HepG2 (cell line): ENCODE measurements at places on chromosomes 12 and 14.

- DNase-seq = no peak
Measured at GRCh38 chr12:4700621-4701026, 19.6 kb upstream of the GALNT8 start.

DNA sequence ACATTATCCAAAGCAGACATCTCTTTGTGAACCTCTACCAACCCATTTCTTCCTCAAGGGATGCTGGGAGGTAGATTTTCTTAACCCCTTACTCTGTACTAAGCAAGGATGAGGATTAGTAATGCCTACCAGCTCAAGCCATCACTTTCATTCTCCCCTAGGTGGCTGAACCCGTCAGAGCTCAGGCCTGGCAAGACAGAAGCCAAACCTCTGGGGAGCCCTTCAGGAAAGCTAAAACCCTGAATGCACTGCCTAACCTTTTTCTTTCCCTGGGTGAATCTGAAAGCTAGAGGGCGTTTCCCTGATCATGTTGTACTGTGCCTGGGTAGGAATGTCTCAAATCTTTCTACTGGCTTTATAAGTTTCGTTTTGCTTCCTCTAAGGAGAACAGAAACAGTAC, 617.3 kb downstream of the RPL10L start:
- DNase-seq = no peak

DNA sequence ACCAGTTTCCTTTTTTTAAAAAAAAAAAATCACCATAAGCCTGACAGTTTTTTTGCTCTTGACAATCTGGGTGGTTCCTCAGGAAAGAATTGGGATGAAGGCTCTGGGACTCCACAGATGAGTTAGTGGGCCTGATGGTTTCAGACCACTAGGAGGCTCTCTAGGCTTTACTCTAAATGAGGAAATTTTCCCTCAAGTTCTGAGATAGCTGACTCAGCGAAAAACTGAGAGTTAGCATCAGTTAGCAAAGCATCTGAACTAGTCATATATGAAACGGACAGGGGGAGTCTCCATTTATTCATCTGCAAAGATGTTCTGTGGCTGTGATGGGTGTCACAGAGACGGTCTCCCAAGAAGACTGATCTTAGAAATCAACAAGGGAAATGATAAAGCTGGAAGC, 314.3 kb upstream of the OR4E1 start:
- DNase-seq = peak; percentile 68

- peak; percentile 15 for DNase-seq
Measured at GRCh38 chr14:64060648-64061096, 207.9 kb downstream of the SYNE2 start.

DNA sequence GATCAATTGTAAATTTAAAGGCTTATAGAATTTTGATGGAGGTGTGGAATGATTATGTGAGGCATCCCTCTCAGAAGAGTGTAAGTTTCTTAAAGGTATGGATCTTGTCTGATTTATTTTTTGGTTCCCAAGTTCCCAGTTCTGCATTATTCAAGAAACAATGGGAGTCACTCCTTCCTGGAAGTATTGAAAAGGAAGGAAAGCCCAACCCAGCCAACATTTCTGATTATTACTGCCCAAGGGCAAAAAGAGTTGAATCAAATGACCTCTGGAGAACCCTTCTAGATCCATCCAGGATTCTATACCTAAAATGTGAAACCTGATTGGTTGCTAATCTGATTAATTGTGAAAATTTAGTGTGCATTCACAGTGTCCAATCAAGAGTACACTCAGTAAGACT, 166.2 kb downstream of the ANO2 start:
- DNase-seq = no peak

DNA sequence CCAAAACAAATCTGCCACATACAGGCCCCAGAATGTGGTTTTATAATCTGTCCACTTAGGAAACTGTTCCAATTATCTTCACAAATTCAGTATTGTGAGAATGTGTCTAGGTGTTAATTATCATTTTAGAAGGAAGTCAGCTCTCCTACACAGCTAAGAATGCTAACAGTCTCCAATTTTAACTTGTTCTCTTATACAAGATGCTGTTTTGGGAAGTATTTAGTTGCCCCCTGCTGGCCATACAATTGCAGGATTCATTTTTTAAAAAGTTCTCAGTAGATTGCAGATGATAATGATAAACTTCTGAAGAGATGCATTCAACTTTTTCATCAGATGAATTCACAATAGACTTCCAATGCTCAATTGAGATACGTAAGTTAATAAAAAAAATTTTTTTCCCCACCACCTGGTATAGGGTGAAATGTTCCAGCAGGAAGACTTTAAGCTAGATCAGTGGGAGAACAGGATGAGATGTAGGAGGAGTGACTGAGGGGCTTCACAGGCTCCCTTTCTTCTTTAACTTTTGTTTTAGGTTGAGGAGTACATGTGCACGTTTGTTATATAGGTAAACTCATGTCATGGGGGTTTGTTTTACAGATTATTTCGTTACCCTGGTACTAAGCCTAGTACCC, 27.3 kb upstream of the OSBPL8 start:
- DNase-seq = peak; percentile 28

DNA sequence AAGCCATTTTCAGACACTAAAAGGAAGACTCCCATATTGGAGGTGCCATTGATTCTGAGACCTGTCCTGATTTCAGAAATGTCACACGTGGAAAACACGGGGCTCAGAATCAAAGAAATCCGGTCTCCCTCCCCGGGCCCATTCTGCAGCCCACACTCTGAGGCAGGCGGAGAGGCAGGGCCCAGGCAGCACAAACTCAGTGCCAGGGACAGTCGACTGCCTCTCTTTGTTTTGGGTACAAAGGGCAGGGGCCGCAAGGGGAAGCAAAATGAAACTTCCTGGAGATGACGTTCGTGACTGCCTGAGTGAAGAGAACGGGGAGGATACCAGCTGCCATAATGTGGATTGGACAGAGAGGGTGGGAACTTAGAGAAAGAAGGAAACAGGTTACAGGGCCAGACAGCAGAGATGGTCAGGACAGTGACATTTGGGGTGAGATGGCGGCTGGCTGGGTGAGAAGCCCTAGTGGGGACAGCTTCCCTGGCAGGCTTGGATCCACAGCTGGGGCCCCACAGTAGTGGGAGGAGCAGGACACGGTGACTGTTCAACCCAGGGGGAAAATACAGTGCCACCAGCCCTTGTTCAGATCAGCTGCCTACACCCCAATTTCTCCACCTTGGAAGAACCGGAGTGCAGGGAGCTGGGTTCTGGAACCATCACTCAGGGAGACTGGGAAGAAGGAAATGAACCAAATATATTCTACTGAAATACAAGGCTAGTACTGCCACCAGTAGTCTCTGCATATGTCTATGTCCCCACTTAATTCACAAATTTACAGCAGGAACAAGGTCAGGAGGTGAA, 8.1 kb downstream of the GAPDH start:
- DNase-seq = peak; percentile 94

- DNase-seq = no peak
Measured at GRCh38 chr12:1185460-1186182, 194.6 kb downstream of the ERC1 start.

DNA sequence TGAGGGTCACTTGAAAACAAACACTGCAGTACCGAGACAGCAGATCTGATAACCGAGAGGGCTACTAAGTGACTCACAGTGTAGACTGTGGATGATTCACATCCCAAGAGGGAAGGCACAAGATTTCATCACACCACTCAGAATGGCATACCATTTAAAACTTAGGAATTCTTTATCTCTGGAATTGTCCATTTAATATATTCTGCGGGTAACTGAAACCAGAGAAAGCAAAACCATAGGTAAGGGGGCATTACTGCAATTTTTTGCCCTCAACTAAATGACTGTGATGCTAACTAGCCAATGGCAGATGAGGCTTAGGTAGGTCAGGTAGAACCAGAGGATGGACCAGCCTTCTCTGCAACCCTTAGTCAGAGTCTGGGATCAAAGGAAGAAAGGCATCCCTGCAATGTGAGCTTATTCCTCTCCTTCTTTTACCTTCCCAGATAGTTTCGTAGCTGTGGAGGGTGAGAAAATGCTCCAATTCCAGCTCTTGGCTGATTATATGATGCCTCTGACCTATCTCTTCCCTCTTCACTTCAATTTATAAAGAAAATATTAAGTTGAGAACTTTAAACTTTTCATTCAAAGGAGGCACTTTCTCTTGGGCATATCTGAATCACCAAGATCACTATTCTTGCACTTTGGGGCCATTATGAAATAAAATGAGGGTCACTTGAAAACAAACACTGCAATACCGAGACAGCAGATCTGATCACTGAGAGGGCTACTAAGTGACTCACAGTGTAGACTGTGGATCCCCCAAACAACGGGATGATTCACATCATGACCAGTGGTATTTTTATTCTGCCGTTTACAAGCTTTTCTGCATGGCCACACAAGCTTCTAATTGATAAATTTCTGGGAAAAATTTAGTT, 6.8 kb downstream of the ART4 start:
- DNase-seq = peak; percentile 68

DNA sequence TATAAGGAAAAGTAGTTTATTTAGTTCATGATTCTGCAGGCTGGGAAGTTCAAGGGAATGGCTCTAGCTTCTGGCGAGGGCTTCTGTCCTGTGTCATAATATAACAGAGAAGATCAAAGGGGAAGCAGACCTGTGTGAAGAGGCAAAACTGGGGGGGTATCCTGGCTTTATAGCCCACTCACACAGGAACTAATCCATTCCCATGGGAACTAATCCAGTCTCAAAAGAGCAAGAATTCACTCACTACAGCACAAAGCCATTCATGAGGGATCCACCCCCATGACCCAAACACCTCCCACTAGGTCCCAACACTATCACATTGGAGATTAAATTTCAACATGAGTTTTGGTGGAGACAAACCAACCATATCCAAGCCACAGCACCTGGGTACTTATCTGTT, 6.9 kb downstream of the ALDH6A1 start:
- DNase-seq = no peak

DNA sequence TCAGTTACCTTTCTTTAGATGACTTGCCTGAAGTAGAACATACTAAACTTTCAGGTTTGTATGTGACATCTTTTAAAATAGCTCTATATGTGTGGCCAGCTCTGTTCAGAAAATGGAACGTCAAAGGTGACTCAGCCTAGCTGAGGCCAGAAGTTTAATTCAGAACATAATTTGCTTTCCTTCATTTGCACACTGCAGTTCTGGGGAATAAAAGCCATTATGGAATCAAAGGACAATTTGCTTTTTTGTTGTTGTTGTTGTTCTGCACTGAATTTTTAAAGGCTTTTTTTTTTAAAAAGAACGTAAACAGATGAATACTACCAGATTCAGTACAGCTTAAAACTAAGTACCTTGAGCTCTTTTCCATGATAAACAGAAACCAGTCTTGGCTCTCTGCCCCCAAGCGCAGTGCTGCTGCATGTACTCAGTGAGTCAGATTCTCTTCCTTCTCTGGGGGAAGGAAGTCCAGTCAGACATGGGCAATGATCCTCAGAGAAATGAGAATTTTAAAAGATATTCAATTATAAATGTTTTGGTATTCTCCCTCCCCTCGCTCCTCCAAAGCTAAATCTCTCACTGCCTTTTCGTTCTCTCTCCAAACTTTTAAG, 644.2 kb downstream of the NOVA1 start:
- no peak for DNase-seq

- DNase-seq = no peak
Measured at GRCh38 chr12:25866586-25867378, 91.7 kb upstream of the RASSF8 start.

DNA sequence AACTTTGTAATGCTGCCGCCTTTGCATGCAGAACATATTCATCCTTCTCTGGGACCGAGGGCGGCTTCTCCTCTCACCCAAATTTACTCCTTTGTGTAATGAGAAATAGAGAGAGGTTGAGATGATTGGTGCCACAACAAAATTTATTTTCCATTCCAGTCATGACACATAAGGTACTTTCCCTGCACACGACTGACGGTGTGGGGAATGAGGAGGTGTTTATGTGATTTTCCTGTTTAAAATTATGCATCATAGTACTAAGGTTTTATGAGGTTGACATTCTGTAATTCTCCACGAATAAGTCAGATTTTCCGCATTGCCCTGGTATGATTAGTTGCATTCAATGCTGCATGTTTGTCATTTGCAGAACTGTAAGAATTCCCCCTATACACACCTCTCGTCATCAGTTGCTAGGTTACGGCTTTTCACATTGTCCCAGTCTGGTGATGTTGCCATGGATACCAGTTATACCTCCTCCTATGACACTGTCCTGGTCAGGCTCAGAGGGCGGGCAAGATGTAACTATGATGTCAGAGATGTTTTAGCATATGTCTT, 23.1 kb downstream of the BICDL1 start:
- DNase-seq = no peak

DNA sequence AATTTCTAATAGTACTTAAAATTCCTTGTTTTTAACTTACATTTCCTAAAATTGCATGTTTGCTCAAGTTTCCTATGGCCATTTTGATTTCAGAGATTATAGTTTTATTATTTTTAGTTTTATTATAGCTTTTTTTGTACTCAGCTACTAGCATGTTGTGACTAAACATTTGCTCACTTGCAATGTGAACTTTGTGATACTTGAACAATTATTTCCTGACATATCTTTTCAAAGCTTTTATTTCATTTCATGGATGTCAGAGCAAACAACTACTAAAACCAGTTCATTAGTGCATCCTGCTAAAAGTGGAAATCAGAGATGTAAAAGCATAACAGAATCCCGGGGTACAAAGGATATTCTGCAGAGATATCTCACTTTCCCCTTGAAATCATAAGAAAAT, 33.6 kb upstream of the PCNX4 start:
- no peak for DNase-seq

- no peak for DNase-seq
Measured at GRCh38 chr12:106004289-106004688, 134.5 kb downstream of the NUAK1 start.

DNA sequence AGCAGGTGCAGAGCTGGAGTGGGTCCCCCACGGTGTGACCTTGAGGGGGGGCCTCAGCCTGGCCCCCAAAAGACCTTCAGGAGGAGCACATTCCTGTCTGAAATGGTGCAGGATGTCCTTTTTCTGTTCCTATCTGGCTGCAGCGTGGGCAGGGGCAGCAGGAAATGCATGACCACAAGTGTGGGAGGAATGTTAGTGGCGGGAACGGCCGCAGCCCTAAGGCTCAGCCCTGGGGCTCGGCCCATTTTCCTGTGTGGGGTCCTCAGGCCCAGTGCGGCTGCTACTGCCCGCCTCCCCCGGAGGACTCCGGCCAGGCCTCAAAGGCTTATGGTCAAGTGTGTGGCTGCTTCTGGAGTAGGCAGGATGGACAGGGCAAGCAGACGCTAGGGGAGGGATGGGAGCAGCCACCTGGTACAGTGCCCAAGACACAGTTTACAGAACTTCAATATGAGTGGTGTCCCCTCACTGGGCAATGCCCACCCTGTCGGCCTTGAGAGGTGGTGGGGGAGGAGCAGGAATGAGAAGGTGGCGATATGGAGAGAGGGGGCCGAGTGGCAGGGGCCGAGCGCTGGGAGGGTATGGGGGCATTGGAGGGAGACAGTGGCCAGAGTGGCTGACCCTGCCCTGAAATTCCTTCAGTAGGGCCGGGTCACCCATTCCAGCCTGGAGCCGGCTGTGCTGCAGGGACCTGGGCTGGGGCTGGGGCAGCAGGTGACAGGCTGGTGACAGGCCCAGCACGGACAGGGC, 137.4 kb downstream of the CALM1 start:
- no peak for DNase-seq

- peak; percentile 38 for DNase-seq
Measured at GRCh38 chr12:62588916-62589315, 122.3 kb downstream of the MON2 start.

GRCh38 chr12:71688961-71689570, 3.2 kb downstream of the TMEM19 start:
- no peak for DNase-seq
